ENCODE measurements at places on chromosomes 16 and 17.

- DNase-seq: no peak
These were observed 3.9 kb upstream of the SPATA32 start for GRCh38 chr17:45265821-45266220.

- no peak for DNase-seq
These were observed 156.4 kb downstream of the KATNIP start for GRCh38 chr16:27706156-27706865.

DNA sequence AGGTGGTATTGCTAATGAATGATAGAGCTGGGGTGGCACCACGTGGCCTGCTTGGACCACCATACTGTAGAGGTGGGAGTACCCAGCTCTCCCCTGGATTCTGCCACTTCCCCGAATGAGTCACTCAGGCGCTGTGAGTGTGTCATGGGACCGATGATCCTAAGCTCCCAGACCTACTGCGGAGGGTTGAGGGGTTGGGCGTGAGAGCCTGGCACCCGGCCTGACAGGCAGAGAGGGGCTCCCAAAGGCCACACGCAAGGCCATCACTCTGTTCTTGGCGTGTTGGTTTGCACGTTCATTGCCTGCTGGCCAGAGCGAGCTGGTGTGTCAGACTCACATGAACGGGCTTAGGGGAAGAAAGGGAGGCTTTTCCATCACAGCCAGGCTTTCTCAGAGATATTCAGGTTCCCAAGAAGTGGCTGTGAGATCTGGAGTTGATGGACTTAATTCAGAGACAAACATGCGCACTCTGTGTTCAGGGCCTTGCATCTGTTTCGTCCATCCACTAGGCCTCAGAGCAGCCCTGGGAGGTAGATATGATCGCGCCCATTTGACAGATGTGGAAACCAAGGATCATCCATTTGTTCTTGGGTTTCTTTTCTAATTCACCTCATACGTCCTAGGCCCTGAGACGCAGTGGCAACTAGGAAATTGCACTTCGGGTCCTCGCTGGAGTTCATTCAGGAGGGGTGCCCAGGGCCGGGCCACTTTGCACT lies 41.4 kb downstream of the CMIP start:
- DNase-seq: peak; percentile 37

- DNase-seq: peak; percentile 69
These were observed 102.5 kb downstream of the MRM1 start for GRCh38 chr17:36703860-36704266.

GRCh38 chr16:71315269-71315668 lies 26.1 kb upstream of the CMTR2 start:
- no peak for DNase-seq

- DNase-seq: peak; percentile 48
These were observed 3.7 kb upstream of the LYZL6 start for GRCh38 chr17:35947156-35947585.

- DNase-seq: no peak
These were observed 71.8 kb downstream of the PRKCA start for GRCh38 chr17:66373944-66374817.

DNA sequence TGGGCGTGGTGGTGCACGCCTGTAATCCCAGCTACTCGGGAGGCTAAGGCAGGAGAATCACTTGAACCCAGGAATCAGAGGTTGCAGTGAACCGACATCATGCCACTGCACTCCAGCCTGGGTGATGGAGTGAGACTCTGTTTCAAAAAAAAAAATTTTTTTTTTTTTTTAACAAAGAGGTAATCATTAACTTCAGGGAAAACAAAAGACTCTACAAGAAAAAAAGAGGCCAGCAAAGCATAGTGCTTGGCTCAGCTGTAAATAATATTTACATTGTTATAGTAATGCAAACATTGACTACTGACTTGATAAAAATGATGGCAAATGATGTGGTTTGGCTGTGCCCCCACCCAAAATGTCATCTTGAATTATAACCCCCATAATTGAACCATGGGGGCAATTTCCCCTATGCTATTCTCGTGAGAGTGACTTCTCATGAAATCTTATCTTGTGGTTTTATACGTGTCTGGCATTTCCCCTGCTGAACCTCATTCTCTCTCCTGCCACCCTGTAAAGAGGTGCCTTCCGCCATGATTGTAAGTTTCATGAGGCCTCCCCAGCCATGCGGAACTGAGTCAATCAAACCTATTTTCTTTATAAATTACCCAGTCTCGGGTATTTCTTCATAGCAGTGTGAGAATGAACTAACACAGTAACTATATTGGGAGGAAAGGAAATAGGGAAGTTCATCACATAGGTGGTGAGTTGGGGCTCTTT lies 12.7 kb upstream of the SSTR2 start:
- DNase-seq: no peak

- no peak for DNase-seq
These were observed 992 bp downstream of the GDPD1 start for GRCh38 chr17:59221159-59221847.

DNA sequence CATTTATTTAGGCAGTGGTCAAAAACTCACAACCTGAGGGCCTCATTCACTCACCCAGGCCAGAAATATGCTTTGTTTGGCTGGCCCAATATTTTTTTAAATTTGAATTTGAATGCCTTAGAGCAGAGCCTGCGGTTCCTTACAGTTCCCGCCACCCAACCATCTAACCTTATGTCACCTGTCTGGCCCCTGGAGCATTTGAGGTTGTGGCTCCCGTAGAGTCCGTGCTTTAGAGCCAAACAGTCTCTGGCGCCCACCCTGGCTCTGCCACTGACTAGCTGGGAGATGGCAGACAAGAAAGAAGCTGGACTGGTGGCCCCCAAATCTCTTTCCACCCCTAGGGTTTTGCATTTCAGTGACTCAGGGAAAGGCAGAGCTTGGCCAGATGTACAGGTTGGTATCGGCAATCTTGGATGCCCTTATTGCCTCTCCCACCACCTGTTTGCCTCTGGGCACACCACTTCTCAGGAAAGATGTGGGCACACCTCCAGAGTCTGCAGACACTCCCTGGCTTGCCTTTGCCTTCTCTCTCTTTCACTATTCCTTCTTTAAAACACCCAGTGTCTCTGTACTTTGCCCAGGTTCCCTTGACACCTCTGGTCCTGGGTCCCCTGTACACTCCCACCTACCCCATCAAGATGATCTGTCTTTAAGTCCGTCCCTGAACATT lies 1.9 kb upstream of the MAP3K14 start:
- DNase-seq: no peak

- DNase-seq: no peak
These were observed 134.7 kb downstream of the ZNF778 start for GRCh38 chr16:89352091-89352681.

DNA sequence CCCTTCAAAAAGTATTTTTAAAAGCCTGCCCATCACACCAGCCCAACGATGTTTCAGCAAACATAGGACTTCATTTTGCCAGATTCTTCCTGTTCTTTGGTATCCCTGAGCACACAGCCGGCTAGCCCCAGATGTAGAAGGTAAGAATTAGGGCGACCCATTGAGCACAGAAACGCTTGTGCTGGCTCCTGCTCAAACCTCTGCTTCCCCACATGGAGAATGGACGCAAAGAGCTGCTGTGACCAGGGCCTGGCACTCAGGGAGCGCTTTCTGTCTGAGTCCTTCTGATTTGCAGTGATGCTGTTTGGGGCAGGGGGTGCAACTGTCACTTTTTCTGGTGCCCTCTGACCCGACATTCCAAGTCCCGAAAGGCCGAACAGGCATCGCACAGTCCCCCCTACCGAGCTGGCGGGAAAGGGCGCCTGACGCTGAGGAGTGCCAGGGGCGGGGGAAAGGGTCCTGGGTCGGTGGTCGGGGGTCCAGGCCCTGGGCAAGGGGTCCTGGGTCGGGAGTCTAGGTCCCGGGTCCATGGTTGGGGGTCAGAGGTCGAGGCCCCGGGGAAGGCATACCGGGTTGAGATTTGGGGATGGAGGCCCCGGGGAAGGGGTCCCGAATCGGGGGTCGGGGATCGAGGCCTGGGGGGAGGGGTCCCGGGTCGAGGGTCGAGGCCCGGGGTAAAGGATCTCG lies 930 bp downstream of the CHMP1A start:
- no peak for DNase-seq

GRCh38 chr17:50904518-50905459 lies 38.6 kb upstream of the TOB1 start:
- peak; percentile 74 for DNase-seq

Data from right hindlimb (tissue), 1 donor.